ENCODE measurements at places on chromosomes 16 and 17.
A peak's percentile ranks its signal among the peaks of the same experiment; 100 is the strongest.

DNA sequence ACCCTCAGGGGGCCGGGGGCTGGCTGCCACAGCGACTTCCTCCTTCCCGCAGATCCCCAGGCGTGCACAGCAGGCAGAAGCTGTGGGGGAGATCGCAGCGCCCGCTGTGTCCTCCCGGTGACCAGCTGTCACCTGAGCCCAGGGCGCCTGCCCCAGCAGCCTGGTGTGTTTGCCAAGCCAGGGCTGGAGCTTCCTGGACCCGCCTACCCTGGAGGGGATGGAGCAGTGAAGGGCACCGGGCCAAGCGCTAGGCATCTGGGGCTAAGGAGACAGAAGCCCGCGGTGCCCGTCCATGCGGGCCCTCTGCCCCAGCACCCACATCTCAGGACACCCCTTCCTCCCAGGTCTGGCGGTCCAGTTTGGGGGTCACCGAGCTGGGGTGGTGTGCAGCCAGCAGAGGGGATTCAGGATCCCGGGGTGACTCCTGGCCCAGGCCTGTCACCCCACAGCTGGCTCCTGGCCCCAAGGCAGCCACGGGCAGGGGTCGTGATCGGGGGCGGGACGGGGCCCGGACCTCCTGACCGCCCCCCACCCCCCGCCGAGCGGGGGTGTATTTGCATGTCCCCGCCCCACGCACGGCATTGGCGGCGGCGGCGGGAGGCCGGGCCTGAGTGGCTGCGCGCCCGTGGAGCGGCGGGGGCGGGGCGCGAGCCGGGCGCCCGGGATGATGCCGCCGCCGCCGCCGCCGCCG lies at the start of gene RAB26:
Gene RAB26, plus strand, starts transcription at position 645 of the 691 bp plus-strand sequence. CDS start 159 bp downstream, outside the sequence.
- DNase-seq = no peak

GRCh38 chr17:8154608-8155155 lies 2.5 kb upstream of the PER1 start:
- no peak for DNase-seq

DNA sequence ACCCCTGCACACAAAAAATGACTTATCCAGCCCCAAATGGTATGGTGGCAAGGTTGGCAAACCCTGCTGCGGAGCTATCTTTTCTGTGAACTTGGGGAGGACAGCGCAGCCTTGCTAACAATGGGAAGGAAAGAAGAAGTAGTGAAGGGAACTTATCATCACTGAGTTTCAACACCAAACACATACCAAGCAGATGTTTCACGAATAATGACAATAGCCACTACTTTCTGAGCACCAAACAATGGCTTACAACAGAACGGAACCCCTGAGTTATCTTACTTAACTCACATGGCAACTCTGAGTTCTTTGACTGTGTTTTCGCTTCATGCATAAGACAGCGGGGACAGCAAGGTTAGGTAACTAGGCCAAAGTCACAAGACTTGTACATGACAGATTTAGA lies 148.9 kb downstream of the XYLT1 start:
- DNase-seq = no peak

GRCh38 chr16:4593086-4593485 lies 21.6 kb downstream of the UBALD1 start:
- no peak for DNase-seq

- DNase-seq = no peak
Observed at GRCh38 chr16:78953526-78953925, 647.0 kb downstream of the MAF start.

- DNase-seq = no peak
Observed at GRCh38 chr16:66361604-66362135, 4.8 kb upstream of the CDH5 start.

- peak; percentile 75 for DNase-seq
Observed at GRCh38 chr17:13346996-13347762, 254.6 kb downstream of the HS3ST3A1 start.

GRCh38 chr16:1103636-1103980 lies 7.6 kb upstream of the C1QTNF8 start:
- DNase-seq = no peak

DNA sequence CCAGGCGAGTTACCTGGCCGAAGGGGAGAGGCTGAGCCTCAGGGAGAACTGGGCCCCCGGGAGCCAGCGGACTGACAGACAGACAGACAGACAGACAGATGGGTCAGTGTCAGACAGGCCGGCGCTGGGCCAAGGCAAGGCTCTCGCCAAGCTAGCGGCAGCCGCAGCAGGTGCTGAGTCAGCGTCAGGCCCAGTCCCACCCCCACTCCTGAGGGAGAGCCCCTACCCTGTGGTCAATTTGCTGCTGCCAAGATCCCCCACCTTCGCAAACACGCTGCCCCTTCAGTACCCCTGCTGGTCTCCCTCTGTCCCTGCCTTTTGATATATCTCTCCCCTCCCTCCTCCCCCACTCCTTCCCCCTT lies 1.5 kb downstream of the FGF11 start:
- DNase-seq = no peak

GRCh38 chr17:57481910-57482391 lies 225.6 kb downstream of the MSI2 start:
- no peak for DNase-seq
